ENCODE measurements at places on chromosomes 6 and 20.

GRCh38 chr6:35765739-35766138, 10.7 kb upstream of the CLPSL2 start:
- no peak for DNase-seq

GRCh38 chr6:131486608-131487007, 86.4 kb upstream of the ARG1 start:
- no peak for DNase-seq

- DNase-seq = no peak
Measured at GRCh38 chr20:34368547-34368946, 5.5 kb downstream of the ITCH start.

- no peak for DNase-seq
Measured at GRCh38 chr20:62161347-62161746, 17.8 kb downstream of the SS18L1 start.

- no peak for DNase-seq
Measured at GRCh38 chr6:69802995-69803394, 6.2 kb upstream of the LMBRD1 start.

- no peak for DNase-seq
Measured at GRCh38 chr6:22069306-22069800, 227.5 kb downstream of the PRL start.

GRCh38 chr6:9520417-9521151, 894.3 kb downstream of the TFAP2A start:
- no peak for DNase-seq

DNA sequence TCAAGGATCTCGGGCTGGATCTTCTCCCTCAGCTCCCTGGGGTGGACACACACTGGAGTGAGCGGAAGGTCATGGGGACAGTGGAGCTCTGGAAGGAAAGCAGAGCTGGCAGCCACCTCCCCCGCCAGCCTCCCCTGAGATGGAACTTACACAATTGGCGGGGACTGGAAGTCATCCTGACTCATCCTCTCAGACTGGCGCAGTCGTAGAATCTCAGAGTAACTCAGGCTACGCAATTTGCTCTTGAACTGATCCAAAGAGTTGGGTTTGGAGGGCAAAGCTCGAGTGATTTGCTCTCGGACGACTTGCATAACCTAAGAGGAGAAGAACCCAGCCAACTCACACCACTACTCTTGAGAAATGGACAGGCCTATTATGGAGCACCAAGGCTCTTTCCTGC, 34.8 kb downstream of the ELMO2 start:
- no peak for DNase-seq

DNA sequence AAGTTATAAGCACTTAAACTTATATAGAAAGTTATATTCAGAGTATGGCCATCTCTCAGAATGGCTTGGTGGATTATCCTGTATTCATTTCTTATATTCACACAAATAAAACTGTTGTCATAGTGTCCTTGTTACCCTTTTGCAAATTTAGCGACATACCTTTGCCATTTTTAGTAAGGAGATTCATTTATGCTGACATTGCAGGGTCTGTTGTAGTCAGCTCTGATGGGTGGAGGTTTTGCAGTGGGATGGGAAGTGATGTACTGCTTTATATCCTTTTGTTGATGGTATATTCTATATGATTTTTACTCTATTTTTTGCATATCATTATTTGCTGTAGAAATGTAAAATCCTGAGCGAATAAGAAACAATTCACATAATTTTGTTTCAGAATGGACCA, 35.9 kb downstream of the SAMD5 start:
- no peak for DNase-seq

All from NCI-H1436 (cell line).